Activated naive CD8-positive, alpha-beta T cell treated with anti-CD3 and anti-CD28 coated beads, Interleukin-2, amount 10 ng/mL, durations not matched to agents 7 days and 5 days (primary cell): ENCODE measurements at places on chromosomes 13 and 19. TPM values are rescaled to one million over a fixed set of nuclear protein-coding genes. Genes with fewer than 3 reads are reported as not detected.

GRCh38 chr13:80871481-80871880 is 530.6 kb upstream of the SPRY2 start:
- no peaks in the 10 kb centered on the region for H3K27me3 ChIP-seq
- H3K27ac ChIP-seq, result no peak overlapping the region
- no peaks in the 10 kb centered on the region for H3K4me1 ChIP-seq
- no peak overlapping the region for H3K4me3 ChIP-seq

DNA sequence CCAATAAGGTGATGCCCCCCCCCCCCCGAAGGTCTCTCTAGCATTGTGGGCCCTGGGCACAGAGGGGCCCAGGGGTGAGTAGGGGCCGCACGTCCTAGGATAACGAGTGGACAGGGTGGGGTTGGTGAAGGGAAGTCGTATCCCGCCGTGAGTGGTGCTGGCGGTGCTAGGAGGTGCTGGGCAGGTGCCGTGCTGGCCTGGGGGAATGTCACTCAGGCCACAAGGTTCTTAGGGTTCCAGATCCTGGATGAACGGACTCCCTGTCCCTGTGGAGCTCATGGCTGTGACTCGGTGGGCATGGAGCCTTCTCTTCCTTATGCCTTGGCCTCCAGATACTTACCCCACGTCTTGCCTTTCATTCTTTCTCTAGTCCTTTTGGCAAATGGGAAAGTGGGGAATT is 157.4 kb upstream of the SOX1 start:
- no peak overlapping the region for H3K27ac ChIP-seq
- no peaks in the 10 kb centered on the region for H3K36me3 ChIP-seq
- H3K4me1 ChIP-seq, result no peaks in the 10 kb centered on the region
- DNase-seq, result no peak

DNA sequence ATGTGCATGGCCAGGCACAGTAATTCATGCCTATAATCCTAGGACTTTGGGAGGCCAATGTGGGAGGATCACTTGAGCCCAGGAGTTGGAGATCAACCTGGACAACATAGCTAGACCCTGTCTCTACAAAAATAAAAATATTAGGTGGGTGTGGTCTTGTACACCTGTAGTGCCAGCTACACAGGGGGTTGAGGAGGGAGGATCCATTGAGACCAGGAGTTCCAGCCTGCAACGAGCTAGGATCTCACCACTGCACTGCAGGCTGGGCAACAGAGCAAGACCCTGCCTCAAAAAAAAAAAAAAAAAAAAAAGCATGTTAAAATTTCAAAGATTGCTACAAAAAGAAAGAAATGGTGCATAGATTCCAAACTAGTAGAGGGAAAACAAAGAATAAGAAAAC is 37.2 kb downstream of the LTBP4 start:
- peaks cover 10% of the 10 kb centered on the region for H3K4me1 ChIP-seq
- no peak overlapping the region for H3K27ac ChIP-seq
- peaks cover 16% of the 10 kb centered on the region for H3K27me3 ChIP-seq
- no peak overlapping the region for H3K4me3 ChIP-seq
- DNase-seq, result no peak

DNA sequence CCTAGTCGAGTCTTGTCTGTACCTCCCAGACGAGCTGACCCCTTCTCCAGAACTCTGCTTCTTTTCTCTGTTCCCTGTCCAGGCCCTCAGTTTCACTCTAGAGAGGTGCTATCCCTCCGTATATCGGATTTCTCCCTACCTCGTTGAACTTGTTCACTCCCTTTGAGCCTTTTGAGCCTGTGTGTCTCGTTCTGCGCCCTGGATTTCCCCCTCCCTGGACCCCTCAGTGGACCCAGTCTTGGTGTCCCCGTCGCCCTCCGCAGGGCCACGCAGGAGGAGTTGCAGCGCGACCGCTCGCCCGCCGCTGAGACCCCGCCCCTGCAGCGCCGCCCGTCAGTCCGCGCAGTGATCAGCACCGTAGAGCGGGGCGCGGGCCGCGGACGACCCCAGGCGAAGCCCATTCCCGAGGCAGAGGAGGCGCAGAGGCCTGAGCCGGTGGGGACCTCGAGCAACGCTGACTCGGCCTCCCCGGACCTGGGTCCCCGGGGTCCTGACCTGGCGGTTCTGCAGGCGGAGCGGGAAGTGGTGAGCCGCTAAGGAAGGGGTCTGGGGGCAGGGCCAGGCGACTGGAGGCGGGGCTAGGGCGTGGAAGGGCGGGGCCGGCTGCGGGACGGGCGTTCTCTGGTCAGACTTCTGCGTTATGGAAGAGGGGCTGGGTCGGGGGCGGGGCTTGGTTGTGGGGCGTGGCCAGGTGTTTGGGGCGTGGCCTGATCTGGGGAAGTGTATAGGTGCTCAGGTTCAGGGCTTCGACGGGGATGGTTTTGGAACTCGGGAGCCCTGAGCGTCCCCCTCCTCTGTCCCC is 5.5 kb downstream of the EPS8L1 start:
- H3K27ac ChIP-seq, result peak overlapping the region; percentile 97
- peak overlapping the region; percentile 83 for H3K4me3 ChIP-seq
- H3K27me3 ChIP-seq, result peaks cover 38% of the 10 kb centered on the region
- peaks cover 11% of the 10 kb centered on the region for H3K4me1 ChIP-seq
- H3K36me3 ChIP-seq, result peaks cover 4% of the 10 kb centered on the region
- DNase-seq, result peak; percentile 98

DNA sequence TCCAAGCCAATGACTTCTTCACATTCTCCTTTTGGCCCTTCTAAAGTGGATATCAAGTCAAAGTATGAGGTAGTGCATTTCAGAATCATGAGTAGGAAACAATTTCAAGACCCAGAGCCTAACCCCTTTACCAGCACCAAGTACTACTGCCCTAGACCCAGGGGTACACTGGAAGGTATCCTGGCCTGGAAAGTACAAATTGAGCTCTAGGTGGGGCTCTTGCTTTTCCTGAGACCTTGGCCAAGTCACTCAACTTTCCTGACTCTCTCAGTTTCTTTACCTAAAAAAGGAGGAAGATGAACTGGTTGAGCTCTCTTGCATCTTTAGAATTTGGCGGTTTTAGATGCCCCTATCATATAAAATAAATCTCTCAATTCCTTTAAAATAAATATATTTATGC is 204.7 kb downstream of the FGF14 start:
- DNase-seq, result no peak
- no peaks in the 10 kb centered on the region for H3K36me3 ChIP-seq
- peaks cover 4% of the 10 kb centered on the region for H3K27me3 ChIP-seq
- H3K4me1 ChIP-seq, result no peaks in the 10 kb centered on the region
- H3K4me3 ChIP-seq, result no peak overlapping the region

DNA sequence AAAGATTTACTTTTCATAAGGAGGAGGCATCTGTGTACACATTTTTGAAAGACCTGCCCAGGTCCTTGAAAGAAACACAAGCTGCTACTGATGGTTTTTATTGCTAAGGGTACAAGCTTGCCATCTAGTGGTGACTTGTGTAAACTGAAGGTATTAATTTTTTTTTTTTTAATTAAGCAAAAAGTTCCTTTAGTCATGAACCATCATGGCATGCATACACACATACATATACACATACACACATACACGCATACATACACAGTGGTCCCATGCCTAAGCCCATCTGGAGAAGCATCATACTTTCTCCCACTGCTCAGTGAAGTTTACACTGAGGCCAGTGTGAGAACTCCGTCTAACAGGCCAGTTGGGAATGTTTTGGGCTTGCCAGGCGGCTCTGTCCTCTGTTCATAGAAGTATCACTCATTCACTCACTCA is 312.5 kb downstream of the DCLK1 start:
- DNase-seq, result no peak
- H3K36me3 ChIP-seq, result no peaks in the 10 kb centered on the region
- no peaks in the 10 kb centered on the region for H3K27me3 ChIP-seq
- no peak overlapping the region for H3K4me3 ChIP-seq
- no peaks in the 10 kb centered on the region for H3K4me1 ChIP-seq

GRCh38 chr13:44303681-44304432 is 69.8 kb upstream of the SERP2 start:
- H3K27me3 ChIP-seq, result peaks cover 7% of the 10 kb centered on the region
- peaks cover 15% of the 10 kb centered on the region for H3K4me1 ChIP-seq
- DNase-seq, result no peak
- H3K36me3 ChIP-seq, result no peaks in the 10 kb centered on the region
- no peak overlapping the region for H3K27ac ChIP-seq

DNA sequence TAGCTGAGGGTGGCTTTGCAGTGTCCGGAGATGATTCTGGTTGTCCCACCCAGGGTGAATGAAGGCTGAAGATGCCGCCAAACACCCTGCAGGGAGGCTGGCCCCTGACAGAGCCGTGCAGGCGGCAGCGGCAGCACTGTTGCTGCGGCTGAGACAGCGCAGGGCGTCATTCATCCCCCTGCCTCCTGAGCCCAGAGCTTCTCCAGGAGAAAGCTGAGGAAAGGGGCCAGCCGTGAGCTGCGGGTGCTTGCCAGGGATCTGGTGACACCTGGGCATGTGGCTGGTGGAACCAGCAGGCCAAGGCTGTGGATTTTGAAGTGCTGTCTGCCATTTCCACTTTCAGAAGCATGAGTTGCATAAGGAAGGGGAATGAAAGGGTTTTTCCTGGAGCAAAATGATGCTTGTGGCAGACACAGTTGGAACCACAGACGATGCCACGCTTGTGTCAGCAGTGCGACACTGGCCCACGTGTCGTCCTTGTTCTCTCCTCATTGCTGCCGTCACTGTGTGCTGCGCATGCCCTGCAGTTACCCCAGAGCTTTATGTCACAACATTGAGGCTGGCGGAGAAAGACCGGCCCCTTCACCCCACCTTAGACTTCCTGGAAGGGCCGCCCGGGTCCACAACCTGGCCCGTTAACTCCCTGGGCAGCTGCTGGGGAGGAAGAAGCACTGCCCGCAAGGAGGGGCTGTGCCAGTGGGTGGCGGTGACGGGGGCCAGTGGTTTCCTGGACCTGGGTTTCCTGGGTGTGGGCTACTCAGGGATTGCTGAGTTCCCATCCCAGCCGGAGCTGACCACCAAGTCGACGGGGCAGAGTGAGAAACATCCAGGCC is 22.7 kb downstream of the TFDP1 start:
- H3K27ac ChIP-seq, result peak overlapping the region; percentile 56
- DNase-seq, result no peak

DNA sequence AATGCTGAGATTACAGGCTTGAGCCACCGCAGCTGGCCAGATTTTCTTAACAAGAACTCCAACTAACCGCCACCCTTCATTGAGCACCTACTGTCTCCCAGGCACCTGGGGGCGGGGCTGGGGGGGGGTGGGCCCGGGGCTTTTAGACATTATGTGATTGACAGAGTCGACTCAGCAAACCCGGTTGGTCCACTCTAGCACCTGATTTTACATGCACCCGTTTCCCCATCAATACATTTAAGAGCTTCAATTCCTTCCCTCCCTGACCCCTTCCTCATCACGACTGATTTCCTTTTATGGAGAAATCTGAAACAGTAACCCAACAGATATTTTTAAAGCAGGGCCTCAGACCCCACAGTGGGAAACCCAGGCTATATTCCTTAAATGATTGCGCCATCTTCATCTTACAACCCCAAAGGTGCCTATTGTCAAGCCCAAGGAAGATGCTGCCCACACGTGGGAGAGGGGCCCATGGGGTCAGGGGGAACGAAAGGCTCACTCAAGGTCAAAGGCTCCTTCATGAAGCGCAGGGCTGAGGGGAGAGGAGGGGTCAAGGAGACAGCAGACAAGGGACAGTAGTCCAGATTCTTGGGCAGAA is 1.8 kb downstream of the INSR start:
- H3K27me3 ChIP-seq, result peaks cover 52% of the 10 kb centered on the region
- peaks cover 2% of the 10 kb centered on the region for H3K4me1 ChIP-seq
- no peak for DNase-seq
- H3K36me3 ChIP-seq, result no peaks in the 10 kb centered on the region
- H3K4me3 ChIP-seq, result peak overlapping the region; percentile 35
- no peak overlapping the region for H3K27ac ChIP-seq

GRCh38 chr13:86840250-86841191 is 830.6 kb upstream of the SLITRK5 start:
- no peaks in the 10 kb centered on the region for H3K36me3 ChIP-seq
- H3K27ac ChIP-seq, result no peak overlapping the region
- H3K27me3 ChIP-seq, result no peaks in the 10 kb centered on the region
- no peak overlapping the region for H3K4me3 ChIP-seq
- DNase-seq, result no peak

DNA sequence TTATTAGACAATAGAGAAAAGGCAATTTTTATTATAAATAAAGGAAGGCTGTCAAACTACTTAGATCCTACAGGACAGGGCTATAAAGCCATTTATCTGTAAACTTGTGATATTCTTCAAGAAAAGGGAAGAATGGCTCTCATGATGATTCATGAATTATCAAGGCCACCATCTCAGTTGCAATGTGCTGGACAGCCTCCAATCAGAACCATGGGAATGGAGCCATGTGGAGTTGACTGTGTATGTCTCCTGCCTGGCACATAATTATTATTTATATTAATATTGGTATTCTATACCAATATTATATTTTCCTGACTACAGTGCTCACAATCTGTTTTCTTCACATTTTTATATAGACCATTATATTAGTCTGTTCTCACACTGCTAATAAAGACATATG is 560.5 kb upstream of the MIR17HG start:
- no peaks in the 10 kb centered on the region for H3K4me1 ChIP-seq
- no peak for DNase-seq
- H3K27me3 ChIP-seq, result no peaks in the 10 kb centered on the region
- H3K27ac ChIP-seq, result no peak overlapping the region

DNA sequence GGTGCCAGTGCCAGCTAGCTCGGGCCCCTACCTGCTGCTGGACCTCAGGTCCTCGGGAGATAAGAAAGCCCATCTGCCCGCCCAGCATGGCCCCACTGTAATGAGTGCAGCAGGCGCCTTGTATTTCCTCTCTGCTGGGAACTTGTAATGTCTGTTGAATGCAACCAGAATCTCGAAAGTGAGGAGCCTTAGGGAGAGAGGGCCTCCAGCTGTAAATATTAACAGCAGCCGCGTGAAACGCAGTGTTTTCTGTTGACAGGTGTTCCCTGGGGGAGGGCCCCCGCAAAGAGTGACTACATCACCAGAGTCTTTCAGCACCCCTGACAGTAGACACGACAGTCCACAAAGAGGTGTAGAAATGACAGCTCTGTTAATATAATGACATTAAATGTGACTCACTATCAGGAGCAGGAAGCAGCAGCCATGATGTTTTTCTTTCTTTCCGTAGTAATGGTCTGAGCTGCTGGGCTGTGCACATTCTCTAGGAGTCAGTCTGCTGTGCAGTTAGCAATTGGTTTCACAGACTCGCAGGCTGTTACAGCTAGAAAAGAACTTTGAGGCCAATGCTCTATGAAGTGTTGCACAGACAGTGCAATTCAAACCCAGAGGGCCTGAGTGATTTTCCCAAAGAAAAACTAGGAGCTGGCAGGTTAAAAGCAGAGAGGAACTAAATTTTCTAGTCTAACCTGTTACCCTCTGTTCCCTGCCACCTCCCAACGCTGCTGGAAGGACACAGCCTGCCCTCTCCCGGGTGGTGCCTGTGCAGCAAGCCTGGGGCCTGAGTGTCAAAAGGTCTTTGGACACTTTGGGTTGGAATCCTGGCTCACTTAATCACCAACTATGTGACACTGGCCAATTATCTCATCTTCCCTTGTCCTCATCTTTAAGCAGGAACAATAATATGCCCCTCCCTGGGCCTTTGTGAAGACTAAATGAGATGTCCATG is 58.6 kb upstream of the WASF3 start:
- H3K4me1 ChIP-seq, result peaks cover 3% of the 10 kb centered on the region
- H3K4me3 ChIP-seq, result no peak overlapping the region
- H3K27ac ChIP-seq, result no peak overlapping the region
- peaks cover 8% of the 10 kb centered on the region for H3K27me3 ChIP-seq
- H3K36me3 ChIP-seq, result no peaks in the 10 kb centered on the region

- DNase-seq, result no peak
- peaks cover 6% of the 10 kb centered on the region for H3K4me1 ChIP-seq
- peaks cover 38% of the 10 kb centered on the region for H3K27me3 ChIP-seq
- no peak overlapping the region for H3K27ac ChIP-seq
Measured at GRCh38 chr19:40561947-40562346, 14.7 kb upstream of the SHKBP1 start.

The B3GNT8 gene
- 2.2 TPM for total RNA-seq
